CD8-positive, alpha-beta memory T cell (primary cell): ENCODE measurements at places on chromosomes 11 and 22.

GRCh38 chr11:118291477-118292135 lies 12.9 kb upstream of the CD3E start:
- no peak for DNase-seq

- DNase-seq: no peak
Observed at GRCh38 chr22:18045794-18046193, 21.4 kb upstream of the MICAL3 start.

GRCh38 chr11:3830730-3831129 lies 10.0 kb downstream of the RHOG start:
- no peak for DNase-seq

DNA sequence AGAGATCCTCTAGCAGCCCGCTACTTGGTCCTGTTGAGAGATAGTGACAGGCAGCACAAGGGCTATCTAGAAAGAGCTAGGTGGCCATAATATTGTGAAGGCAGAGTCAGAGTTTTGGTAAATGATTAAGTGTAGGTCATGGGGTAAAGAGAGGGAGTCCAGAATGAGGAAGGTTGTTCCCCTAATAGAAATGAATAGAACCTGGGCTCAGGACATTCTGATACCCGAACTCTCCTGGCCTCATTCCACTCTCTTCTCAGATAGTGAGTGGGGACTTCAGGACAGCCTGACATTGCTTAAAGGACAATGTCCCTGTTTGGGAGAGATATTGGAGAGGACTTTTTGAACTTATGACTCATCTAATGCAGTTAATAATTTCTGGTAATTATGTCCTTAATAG lies 20.6 kb downstream of the SLC5A1 start:
- no peak for DNase-seq

- DNase-seq: no peak
Observed at GRCh38 chr11:73415854-73416615, 39.8 kb downstream of the RELT start.

GRCh38 chr11:12188548-12189317 lies 78.3 kb downstream of the MICAL2 start:
- no peak for DNase-seq

DNA sequence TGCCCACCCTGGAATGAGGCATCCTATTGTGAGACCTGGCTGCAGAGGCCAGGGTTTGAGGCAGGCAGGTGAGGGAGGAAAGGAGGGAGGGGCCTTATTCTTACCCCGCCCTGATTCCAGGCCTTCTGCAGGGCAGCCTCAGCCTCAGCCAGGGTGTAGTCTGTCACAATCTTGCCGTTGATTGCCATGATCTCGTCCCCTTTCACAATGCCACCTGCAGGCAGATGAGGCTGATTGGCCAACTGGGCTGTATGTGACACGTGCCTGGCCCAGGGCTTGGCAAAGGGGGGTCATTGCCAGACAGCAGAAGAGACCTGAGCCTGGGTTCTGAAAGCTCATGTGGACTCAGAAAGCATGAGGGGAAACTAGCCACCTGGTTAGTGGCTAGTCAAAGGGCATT lies 21.4 kb upstream of the ABCC8 start:
- DNase-seq: no peak

DNA sequence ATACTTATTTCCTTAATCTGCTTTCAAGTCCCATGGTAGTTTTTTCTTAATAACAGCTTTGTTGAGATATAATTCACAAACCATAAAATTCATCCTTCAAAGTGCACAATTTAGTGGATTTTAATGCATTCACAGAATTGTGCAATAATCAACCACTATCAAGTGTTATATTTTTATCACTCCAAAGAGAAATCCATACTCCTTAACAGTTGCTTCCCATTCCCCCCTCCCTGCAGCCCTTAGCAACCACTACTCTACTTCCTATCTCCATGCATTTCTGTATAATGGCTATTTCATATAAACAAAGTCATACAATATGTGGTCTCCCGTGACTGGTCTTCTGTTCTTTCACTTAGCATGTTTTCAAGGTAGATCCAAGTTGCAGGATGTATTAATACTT lies 18.8 kb upstream of the NUP50 start:
- DNase-seq: no peak

GRCh38 chr11:45102361-45102809 lies 44.1 kb upstream of the PRDM11 start:
- no peak for DNase-seq

DNA sequence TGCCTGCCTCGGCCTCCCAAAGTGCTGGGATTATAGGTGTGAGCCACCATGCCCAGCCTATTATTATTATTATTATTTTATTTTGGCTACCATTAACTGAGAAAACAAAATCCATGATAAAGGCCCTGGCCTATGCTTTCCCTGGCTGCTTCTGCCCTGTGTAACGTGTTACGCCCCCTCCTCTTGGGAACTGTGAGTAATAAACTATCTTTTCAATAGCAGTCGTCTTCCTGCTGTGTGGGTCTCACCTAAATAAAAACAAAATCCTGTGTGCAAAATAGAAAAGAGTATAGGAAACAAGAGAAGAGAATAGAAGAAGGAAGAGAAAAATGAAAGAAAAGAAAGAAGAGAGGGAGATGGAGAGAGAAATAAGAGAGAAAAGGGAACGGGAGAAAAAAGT lies 237.0 kb downstream of the MIAT start:
- no peak for DNase-seq

GRCh38 chr11:834371-835316 lies 1.9 kb downstream of the CD151 start:
- DNase-seq: no peak

GRCh38 chr11:33879375-33879774 lies 12.5 kb downstream of the LMO2 start:
- no peak for DNase-seq

DNA sequence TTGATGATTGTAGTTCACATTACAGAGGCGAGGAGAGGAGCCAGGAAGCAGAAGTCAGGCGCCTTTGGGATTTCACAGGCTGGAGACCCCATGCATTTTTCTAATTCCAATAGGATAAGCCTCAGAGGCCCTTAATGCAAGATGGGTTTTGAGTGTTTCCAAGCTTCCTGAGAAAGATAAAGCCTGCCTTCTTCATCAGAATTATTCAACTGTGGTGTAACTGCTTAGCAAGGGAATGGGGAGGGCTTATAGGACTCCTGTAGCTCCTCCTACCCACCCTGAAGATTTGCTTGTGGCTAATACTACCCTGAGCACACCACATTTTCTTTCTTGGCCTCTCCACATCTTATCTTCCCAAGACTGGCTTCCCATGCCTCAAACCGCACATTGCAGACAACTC lies 151.1 kb upstream of the ISX start:
- no peak for DNase-seq

GRCh38 chr22:19772673-19773469 lies 12.3 kb downstream of the TBX1 start:
- DNase-seq: no peak

GRCh38 chr11:65781152-65781961 lies 581 bp upstream of the AP5B1 start:
- DNase-seq: no peak

- peak; percentile 14 for DNase-seq
Observed at GRCh38 chr11:47216121-47216798, 1.5 kb downstream of the DDB2 start.

GRCh38 chr11:1193326-1194230 lies 29.3 kb upstream of the MUC5B start:
- DNase-seq: peak; percentile 37

DNA sequence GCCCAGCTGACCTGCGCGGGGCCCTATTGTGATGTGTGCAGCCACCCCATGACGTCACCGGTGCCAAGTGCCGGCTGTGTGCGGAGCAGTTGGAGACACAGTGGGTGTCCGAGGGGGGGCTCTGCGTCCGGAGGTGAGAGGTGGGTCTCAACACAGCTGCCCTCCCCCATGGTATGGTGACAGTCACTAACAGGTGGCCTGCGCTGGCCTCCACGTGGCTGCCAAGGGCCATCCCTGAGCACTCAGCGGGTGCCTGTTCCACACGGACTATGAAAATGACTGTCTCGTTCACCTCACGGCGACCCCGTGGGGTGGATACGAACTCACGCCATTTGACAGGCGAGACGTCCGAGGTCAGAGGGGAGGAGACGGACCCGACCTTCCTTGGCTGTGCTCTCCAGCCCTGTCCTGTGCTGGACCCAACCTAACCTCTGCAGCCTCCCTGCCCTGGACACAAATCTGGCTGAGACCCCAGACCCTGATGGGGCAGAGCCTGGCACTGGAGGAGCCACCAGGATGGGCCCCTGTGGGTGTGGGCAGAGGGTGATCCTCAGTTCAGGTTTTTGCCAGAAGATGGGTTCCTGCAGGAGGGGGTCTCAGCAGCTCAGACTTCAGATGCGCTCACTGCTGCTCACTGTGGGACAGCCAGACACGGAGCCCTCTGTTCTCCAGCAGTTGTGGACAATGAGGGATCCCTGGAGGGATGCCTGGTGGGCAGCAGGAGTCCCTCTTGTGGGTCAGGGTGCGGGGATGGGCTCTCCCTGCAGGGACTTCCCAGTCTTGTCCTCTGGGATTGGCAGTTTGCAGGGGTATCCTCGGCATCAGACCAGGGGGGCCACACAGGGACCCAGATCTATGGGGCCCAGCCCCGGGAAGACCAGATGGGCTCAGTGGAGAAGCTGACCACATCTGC lies 6.3 kb downstream of the HRAS start:
- no peak for DNase-seq

- DNase-seq: no peak
Observed at GRCh38 chr22:45246060-45246985, 5.6 kb upstream of the KIAA0930 start.

GRCh38 chr11:130846606-130847005 lies 69.7 kb downstream of the SNX19 start:
- no peak for DNase-seq
